IPS DF 6.9 (cell line): ENCODE measurements at places on chromosomes 2 and 18.

DNA sequence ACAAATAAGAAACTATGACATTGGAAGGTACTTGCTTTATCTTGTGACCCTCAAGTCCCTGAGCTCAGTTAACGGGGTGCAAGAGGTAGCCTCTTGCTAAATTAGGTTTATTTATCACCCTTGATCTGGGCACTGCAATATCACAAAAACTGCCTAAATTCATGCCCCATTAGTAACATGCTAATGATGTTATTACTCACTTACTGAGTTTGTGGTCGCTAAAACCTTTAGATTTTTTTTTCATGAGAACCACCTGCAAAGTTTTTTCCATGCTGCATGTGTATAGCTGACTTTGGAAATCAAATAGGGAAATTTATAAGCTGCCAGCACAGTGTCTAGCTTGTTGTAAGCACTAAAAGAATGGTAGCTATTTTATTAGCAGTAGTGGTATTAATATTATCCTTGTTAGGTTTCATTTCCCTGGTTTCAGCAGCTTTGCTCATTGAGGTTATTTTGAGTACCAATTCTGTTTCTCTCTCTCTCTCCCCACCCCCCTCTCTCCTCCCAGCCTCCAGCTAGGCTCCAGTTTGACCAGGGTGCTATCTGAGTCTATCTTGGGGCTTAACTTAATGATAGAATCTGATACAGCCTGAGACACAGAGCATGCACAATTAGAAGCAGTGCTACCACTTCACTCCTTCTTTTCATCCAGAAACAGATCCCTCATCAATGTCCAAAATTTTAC is 88.7 kb upstream of the ATP8B1 start:
- DNase-seq, result no peak

DNA sequence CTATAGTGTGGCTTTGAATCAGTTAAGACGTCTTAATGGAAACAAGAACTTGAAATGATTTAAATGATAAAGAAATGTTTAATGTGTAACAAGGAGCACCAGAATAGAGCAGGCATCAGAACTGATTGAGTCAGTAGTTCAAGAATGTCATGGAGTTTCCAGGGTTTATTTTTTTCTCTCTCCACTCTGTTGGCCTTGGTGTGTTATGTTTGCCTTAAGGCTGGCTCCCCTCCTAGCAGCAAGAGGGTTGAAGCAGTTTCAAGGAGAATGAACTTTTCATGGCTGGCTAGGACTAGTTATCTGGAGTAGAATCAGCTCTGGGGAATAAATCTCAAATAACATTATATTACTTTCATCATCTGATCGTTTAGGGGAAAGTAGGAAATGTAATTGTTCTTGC is 13.4 kb upstream of the GLS start:
- no peak for DNase-seq

DNA sequence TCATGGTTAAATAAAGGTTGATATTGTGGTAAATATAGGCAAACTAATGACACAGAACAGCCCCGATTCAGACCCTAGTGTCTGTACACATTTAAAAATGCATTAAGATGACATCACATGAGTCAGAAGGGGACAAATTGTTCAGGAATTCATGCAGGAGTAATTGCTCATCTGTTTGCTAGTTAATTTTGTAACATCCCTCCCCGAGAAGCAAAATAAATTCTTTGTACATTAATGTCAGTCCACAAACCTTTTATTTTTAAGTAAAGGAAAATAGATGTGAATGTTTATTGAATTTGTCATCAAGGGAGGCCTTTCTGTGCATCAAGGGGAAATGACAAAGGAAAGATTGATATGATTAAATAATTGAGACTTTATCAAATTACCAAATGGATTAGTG is 69.9 kb downstream of the SH3BP4 start:
- DNase-seq, result no peak

- no peak for DNase-seq
These were observed 32.1 kb upstream of the KCNG2 start for GRCh38 chr18:79765491-79766245.
